ENCODE measurements at places on chromosomes 11 and 22.

DNA sequence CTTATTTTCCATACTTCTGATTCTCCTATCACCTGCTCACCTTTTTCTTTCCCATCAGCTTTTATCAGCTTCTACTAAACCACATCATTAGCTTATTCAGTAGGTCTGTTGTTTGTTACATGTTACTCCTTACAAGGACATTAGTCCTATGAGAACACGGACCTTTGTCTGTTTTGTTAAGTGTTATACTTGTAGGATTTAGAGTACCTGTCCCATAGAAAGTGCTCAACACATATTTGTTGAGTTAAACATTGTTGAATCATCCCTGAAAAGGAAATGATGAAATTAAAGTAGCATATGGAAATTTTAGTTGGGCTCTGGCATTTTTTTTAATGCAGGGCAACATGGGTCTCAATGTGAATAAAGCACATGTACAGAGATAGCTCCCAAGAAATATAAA is 222.1 kb upstream of the CARD18 start:
- DNase-seq, result no peak

DNA sequence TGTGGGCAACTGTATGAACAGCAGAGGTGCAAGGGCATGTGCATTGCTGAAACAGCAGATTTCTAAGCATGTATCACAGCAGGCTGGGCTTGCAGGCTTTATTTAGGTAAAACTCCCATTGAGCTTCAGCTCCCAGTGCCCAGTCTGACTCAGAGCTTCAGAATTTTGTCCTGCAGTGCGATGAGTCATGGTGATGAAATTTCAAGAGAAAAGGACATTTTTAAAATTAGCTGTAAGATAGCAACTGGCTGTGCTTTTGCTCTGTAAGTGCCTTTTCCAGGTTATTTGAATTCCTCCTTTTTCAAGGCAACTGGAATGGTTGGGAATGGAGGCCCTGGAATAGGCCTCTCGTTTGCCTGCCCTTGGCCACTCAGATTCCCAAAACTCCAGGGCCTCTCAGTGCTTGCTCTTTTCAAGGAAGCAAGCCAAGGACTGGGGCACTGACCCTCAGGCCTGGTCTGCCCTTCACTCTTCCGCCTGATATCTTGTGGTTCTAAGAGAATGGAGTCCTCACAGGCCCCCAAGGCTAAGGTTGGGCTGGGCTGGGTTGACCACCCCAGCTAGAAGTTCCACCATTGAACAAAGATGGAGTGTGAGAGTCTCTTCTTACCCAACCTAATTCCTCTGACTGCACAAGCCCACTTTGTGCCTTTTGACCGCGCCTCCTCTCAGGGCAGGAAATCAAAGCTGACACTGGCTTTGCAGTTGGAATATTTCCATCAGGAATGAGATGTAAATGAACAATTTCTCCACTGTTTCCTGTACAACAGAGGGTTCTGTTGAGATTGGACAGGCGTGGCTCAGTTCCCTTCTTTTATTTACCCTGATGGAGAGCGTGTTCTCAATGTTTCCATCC is 59.5 kb upstream of the PRSS23 start:
- peak; percentile 24 for DNase-seq

GRCh38 chr11:13030857-13031256 is 21.7 kb downstream of the RASSF10 start:
- no peak for DNase-seq

DNA sequence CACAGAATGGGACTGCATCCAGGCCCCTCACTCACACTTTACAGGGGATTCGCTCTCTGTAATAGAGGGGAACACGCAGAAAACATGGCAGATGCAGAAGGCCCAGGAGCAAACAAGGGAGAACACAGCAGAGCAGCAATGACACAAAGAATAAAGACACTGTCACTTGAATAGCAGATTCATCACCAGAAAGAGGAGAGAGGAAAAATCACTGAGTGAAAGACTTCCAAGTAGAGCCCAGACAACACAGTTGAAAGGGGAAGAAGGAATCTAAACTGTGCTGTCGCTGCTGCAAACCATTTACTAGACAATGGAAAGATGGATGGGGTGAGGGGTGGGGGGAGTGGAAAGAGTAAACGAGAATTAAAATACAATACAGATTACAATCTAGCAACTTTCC is 28.8 kb upstream of the RAPSN start:
- no peak for DNase-seq

DNA sequence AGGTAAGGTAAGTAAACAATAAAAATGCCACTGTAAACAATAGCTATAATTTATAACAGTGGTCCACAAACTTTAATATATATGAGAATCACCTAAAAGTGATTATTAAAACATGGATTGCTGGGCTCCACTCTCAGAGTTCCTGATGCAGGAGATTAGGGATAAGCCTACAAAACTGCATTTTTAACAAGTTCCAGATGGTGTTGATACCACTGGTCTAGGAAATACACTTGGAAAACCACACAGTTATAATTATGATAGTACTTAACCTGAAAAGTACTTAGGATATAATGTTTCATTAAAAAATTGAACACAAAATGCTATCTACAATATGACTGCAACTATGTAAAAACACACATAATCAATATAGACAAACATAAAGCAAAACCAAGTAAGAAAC is 20.4 kb downstream of the FCHSD2 start:
- no peak for DNase-seq

GRCh38 chr11:86800960-86801272 is 574 bp downstream of the PRSS23 start:
- no peak for DNase-seq

GRCh38 chr11:110679323-110679975 is 32.8 kb downstream of the ARHGAP20 start:
- no peak for DNase-seq

DNA sequence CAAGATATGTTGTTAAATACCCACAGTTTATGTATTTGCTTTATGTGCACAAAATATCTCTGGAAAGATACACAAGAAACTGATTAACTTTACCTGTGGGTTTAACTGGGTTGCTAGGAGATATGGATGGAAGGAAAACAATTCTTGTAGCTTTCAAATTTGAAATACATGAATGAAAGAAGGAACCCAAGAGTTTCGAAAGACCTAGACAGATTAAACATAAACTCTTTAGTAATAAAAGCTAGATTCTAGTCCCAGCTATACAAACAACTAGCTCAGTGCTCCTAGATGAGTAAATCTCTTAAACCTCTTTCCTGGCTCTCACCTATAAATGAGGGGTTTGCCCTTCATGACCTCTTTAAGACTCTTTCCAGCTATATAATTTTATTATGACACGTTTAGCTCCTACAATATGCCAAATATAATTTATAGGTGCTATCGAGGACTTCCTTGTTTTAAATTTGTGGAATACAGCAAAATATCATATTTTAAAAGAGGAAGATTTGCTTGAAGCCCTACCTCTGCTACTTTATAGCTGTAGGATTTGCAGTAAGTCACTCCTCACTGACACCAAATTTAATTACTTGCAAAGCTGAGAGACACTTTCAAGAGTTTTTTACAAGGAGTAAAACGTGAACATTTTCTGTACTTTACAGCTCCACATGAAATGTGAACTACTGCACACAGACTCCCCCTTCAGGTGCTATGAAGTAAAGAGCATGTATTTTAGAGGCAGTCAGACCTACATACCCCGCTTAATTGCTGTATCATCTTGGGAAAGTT is 50.7 kb downstream of the RRAS2 start:
- DNase-seq, result no peak

DNA sequence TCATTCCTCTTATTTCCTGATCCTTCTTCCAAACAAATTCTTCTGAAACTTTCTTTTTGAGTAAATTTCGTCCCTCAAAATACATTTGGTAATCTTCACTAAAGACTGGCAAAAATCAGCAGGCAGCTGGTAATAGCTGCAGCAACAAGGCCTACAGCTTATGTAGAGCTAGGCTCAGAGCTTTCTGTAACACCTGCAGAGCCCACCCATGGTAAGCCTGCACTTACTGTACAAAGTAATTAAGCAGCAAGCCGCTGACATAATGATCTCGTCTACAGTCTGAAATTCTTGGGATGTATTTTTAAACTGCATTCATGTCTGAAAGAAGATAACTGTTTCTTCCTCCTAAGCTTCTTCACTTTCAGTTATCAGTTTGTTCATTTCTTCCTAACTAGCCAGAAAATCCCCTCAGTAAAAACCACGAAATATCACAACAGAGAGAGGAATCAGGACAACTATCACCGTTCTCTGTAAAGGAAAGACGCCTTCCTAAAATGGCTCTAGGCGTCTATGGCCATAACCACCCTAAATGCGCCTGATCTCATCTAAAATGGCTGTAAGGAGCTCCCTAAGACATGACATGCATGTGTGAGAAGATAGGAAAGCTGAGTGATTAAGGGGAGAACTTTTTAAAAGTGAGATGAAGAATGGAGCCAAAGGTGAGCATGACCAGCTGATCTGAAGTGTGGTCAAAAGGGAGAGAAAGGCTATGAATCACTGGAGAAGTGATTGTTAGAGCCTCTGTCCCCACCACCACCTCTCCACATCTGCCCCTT is 56.2 kb downstream of the DENND5A start:
- no peak for DNase-seq

DNA sequence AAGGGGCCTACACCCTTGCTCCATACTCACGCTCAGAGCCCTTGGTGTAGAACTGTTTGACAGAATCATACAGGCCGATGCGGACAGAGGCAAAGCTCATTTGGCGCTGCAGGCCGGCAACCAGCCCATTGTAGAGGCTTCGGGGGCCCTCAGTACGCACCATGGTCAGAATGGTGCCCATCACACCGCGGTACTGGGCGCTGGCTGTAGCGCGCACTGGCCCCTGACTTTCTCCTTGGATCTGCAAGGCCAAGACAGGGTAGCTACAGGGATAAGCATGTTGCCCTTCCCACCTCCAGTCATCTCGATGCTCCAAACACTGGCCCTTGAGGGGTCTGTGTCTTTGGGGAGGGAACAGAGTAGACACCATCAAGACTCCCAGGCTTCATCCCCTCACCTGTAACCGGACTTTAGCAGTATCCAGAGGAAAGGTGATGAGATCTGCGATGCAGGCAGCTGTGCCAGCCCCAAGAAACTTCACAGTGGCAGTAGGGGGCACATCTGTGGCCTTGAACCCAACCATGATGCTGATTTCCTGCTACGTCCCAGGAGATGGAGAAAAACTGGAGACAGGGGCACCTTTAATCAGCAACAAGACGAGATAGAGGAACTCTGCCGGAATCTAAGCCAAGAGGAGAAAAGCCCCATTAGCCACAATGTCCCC is 4.7 kb downstream of the UCP2 start:
- no peak for DNase-seq

DNA sequence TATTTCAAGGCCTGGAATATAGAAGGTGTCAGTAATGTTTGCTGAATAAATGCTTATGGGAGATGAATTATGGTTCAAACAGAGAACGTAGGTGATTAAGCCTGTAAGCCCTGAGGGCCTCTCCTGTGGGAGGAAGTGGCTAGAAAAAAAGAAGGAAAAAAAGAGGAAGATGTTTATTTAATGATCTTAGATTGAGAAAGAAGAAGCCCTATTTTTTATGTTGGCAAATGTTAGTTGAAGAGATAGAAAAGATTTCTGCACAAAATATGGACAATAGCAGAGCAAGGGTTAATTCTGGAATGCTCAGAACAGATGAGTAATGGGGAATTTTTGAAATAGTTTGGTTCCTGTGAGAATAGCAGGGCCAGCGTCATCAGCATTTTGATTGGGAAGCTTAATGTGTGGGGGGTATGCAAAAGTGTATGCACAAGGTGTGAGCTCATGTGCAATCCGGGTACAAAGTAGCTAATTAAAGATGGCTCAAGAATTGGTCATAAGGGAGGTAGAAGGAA is 95.7 kb downstream of the TEAD1 start:
- no peak for DNase-seq

GRCh38 chr11:74701351-74701750 is 29.9 kb downstream of the CHRDL2 start:
- DNase-seq, result no peak

GRCh38 chr22:35205961-35206360 is 51.3 kb upstream of the HMGXB4 start:
- DNase-seq, result no peak

GRCh38 chr22:27429476-27429875 is 372.1 kb downstream of the MN1 start:
- no peak for DNase-seq

GRCh38 chr22:23143119-23143518 is 1.3 kb upstream of the RSPH14 start:
- DNase-seq, result no peak

DNA sequence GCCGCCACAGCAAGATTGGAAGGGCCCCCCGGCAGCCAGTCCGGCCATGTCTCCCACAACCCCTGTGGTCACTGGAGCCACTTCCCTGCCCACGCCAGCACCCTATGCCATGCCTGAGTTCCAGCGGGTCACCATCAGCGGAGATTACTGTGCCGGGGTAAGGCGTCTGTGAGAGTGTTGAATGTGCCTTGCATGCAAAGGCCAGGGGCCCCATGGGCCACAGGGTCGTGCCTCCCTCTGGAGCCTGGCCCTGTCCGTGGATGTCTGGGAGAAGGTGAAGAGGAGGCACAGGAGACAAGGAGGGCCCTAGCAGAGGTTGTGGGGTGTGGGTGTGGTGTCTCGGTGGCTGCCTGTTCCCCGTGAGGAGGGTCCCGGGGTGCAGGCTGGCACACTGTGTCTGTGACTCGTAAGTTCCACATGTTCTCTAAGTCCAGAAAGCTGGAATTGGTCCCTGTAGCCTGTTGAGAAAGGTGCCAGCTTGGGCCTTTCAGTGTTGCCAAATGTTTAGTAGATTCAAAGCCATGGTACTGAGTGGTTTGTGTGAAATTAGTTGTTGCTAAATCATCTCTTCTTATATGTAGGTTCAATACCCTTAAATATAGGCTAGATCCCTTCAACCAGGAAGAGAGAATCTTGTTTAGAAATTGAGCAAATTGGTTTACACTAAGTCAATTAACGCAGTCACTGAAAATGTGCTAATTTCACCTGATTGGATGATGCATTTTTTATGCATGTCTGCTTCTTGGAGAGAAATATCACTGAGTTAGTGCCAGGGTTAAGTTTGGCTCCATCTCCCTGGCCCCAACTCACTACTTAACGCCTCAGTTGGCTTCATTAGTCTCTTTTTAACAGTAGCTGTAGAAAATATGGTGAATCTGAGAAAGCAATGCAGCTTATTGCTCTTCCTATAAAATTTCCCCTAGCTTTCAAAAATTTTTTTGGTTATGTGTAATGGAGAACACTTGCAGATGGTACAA is 23.8 kb downstream of the AMPD3 start:
- DNase-seq, result no peak

DNA sequence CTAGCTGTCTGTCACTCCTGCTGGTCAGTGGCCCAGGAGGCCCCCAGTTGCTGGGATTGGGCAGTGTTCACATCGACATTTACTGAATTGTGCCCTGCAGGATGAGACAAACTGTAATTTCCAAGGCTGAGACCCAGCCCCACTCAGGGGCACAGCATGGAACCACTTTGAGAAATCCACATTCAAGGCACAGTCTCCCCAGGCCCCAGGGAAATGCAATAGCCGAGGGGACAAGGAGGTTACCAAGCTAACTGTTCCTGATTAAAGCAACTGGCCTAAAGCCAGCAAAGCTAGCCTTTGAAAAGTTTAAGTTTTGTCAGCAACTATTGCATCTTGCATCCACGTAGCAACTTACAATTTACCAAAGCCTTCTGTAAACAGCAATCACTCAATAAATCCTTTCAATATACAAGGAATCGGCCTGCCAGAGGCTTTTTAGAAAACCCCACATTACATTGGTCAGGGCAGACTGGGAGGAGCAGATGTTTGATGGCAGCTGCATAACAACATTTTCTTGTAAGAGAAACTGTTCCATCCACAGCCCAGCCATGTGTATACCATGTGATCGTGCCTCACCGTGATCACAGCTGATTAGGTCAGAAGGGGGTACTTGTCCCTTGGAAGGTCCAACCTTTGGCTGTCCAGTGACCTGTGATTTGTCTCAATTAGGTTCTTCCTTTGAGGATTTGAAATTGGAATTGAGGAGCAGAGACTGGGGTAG is 103.9 kb downstream of the TENM4 start:
- no peak for DNase-seq
